Stimulated activated CD8-positive, alpha-beta memory T cell treated with anti-CD3 and anti-CD28 coated beads, Interleukin-4, amount 100 ng/mL, for 1 hour (primary cell): ENCODE measurements at places on chromosomes 5 and 9.

DNA sequence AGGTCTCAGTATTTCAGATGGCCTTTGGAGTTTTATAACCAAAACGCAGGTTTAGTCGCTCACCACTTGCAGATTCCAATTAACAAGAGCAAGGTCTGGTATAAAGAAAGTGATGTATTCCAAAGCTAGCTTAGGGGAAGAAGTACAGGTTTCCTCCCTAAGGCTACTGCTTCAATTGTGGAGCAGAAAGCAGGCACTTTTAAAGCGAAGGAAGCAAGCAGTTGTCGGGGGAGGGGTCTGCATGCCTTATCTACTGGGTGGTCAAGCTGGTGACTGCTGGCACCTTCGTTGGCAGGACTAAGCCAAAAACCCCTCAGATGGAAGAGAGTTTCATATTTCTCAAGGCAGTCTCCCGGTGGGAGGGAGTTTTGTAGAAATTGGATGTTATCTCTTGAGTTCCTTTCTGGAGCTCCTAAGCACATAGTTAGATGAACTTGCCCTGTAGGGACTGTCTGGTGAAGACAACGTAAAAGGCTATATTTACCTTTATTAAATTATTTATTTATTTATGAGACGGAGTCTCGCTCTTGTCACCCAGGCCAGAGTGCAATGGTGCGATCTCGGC, 1.6 kb upstream of the TMEM245 start:
- DNase-seq, result no peak

- peak; percentile 59 for DNase-seq
These were observed 13.7 kb downstream of the GLRX start for GRCh38 chr5:95808686-95809413.

GRCh38 chr9:20376731-20377375, 245.4 kb downstream of the MLLT3 start:
- no peak for DNase-seq

- DNase-seq, result no peak
These were observed 116.4 kb upstream of the FST start for GRCh38 chr5:53364061-53364460.

DNA sequence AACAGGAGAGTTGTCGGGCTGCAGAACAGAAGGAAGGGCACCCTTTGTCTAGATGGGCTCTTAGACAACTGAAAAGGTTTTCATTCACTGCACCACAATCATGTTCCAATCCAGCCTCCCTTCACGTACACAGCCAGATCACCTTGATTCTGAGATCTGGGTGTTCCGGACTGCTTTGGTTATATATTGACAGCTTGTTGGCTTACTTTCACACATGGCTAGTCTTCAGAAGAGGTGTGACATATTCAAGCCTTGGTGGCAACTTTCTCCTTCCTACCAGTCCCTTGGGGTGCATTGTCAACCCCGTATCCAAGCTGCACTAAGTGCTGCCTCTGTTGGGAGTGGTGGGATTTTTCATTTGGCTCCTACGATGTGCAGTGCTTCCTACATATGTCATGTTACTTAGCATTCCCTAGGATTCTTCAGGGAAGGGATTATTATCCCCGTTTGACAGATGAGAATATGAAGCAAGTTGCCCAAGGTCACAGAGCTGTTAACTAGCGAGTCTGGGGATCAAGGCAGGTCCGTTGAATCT, 100.6 kb downstream of the LIFR start:
- no peak for DNase-seq
